ENCODE measurements at places on chromosomes 11 and 22. TPM values are rescaled to one million over a fixed set of nuclear protein-coding genes. Genes with fewer than 3 reads are reported as not detected.
A peak's percentile ranks its signal among the peaks of the same experiment; 100 is the strongest.

DNA sequence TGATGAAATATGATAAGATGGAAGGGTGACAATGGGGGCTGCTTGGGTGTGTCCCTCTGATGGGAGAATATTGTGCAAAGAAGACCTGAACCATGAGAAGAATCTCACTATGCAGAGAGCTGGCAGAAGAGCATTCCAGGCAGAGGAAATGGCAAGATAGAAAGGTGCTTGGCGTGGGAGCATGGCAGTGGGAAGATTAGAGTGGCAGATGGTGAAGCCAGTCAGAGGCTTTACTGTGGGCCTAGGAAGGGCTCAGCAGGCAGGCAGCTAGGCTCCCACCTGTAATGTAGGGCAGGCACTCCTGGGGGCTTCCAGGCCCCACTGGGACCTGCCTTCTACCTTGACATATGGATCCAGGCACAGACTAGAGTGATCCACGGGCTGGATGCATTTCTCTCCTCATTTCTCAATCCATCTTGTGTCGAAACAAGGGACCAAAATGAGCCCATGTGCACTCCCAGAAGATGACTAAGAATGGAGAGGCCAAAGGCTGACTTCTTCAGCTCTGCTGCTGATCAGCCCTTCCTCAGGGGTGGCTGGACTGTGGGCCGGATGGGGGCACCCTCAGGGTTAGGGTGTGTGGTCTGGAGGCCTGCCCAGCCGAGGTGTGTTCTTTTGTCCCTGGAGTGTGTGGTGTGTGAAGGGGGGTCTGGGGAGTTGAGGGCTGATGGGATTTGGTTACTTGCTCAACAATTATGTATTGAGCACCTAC lies 88.3 kb downstream of the TSPAN18 start:
- peak overlapping the region; percentile 5 for H3K27ac ChIP-seq
- H3K36me3 ChIP-seq, result no peaks in the 10 kb centered on the region
- no peaks in the 10 kb centered on the region for H3K27me3 ChIP-seq
- peak; percentile 20 for ATAC-seq

The ARHGAP20 gene
- total RNA-seq, result 6.5 TPM

The LIPT2 gene
- total RNA-seq, result 0.45 TPM

The GAB4 gene
- total RNA-seq, result not detected

- no peak overlapping the region for H3K27ac ChIP-seq
- no peak overlapping the region for H3K4me3 ChIP-seq
- ATAC-seq, result no peak
- H3K4me1 ChIP-seq, result peaks cover 21% of the 10 kb centered on the region
These were observed 583.2 kb downstream of the BUD13 start for GRCh38 chr11:116189408-116190170.

- ATAC-seq, result no peak
- peaks cover 6% of the 10 kb centered on the region for H3K27me3 ChIP-seq
- H3K4me1 ChIP-seq, result no peaks in the 10 kb centered on the region
- H3K36me3 ChIP-seq, result no peaks in the 10 kb centered on the region
- no peak overlapping the region for H3K4me3 ChIP-seq
These were observed 55.5 kb upstream of the TIMP3 start for GRCh38 chr22:32745996-32746322.

GRCh38 chr11:95108159-95108611 lies 18.5 kb downstream of the ENDOD1 start:
- H3K36me3 ChIP-seq, result peaks cover 14% of the 10 kb centered on the region
- H3K4me1 ChIP-seq, result peaks cover 9% of the 10 kb centered on the region
- peak; percentile 80 for ATAC-seq
- no peak overlapping the region for H3K4me3 ChIP-seq
- no peak overlapping the region for H3K27ac ChIP-seq

The CFL1 gene
- 623 TPM for total RNA-seq

GRCh38 chr11:93324500-93324899 lies 6.0 kb upstream of the DEUP1 start:
- no peak for ATAC-seq
- H3K27me3 ChIP-seq, result no peaks in the 10 kb centered on the region
- H3K4me1 ChIP-seq, result no peaks in the 10 kb centered on the region
- H3K27ac ChIP-seq, result no peak overlapping the region
- no peak overlapping the region for H3K4me3 ChIP-seq

The CPT1A gene
- total RNA-seq, result 103 TPM

DNA sequence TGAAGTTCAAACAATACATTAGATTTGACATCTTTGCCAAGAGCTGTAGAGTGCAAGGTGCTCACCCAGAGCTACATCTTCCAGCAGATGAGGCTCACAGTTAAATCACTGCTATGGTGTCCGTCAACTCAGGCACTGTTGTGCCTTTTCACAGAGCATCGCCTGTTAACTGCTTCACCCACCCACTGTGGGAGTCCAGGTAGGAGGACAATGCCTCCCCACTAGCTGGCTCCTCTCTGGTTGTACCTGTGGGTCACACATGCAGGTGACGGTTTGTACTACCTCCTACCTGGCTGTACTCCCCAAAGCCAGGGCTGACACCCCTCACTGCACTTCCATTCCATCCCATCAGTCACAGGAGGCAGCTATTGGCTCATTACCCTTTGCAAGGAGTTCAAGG lies 84.6 kb upstream of the TOP3B start:
- ATAC-seq, result no peak
- no peaks in the 10 kb centered on the region for H3K36me3 ChIP-seq
- H3K4me1 ChIP-seq, result no peaks in the 10 kb centered on the region
- H3K27me3 ChIP-seq, result peaks cover 18% of the 10 kb centered on the region

GRCh38 chr11:19426756-19427403 lies 186.1 kb upstream of the E2F8 start:
- H3K4me1 ChIP-seq, result no peaks in the 10 kb centered on the region
- no peak for ATAC-seq
- H3K27me3 ChIP-seq, result peaks cover 41% of the 10 kb centered on the region
- H3K4me3 ChIP-seq, result no peak overlapping the region

The GRAP2 gene
- 1.5 TPM for total RNA-seq

The ASPHD2 gene
- 1.0 TPM for total RNA-seq

The UCP3 gene
- total RNA-seq, result 1.6 TPM

- no peak for ATAC-seq
- no peaks in the 10 kb centered on the region for H3K4me1 ChIP-seq
- no peak overlapping the region for H3K4me3 ChIP-seq
- H3K27ac ChIP-seq, result peak overlapping the region; percentile 30
- H3K27me3 ChIP-seq, result peaks cover 18% of the 10 kb centered on the region
These were observed 2.3 kb downstream of the PRR33 start for GRCh38 chr11:1889224-1889930.

Data from gastroesophageal sphincter (tissue), 4 donors.